ENCODE measurements at places on chromosomes 13 and 19.

DNA sequence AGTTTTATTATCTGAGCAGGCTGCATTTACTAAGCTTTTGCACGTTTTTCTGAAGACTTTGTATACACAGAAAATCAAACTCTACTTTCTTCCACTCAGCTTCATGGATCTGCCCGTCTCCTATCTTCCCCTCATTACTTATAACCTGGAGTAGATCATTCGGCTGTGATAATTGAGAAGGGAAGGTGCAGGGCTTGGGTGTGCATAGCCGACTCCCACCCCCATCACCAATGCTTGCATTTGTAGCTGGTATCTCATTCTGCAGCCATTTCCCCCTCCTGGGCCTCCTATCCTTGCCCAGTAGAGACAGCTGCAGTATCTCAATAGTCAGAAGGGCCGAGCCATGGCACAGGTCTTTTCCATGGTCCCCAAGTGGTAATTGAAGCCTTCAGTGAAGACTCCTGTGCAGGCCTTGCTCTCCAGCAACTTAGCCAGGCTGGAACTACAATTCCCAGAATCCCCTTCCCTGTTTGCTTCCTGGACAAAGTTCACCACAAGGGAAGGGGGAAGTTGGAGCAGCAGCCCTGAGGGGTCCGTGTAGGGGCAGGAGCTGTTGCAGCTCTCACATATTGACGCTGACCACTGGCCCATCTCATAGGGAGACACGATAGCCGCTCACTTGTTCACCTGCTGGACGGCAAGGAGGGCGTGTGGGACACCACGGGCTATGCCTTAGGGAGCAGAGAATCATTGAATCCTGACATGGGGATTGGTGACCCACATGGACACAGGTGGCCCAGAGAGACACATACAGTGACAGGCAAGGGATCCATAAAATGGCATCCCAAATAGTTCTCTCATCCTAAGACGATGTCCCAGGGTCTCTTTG is 2.1 kb upstream of the SIGLEC8 start:
- no peak for DNase-seq

- DNase-seq = no peak
These were observed 11.3 kb downstream of the CEACAM21 start for GRCh38 chr19:41587101-41587837.

DNA sequence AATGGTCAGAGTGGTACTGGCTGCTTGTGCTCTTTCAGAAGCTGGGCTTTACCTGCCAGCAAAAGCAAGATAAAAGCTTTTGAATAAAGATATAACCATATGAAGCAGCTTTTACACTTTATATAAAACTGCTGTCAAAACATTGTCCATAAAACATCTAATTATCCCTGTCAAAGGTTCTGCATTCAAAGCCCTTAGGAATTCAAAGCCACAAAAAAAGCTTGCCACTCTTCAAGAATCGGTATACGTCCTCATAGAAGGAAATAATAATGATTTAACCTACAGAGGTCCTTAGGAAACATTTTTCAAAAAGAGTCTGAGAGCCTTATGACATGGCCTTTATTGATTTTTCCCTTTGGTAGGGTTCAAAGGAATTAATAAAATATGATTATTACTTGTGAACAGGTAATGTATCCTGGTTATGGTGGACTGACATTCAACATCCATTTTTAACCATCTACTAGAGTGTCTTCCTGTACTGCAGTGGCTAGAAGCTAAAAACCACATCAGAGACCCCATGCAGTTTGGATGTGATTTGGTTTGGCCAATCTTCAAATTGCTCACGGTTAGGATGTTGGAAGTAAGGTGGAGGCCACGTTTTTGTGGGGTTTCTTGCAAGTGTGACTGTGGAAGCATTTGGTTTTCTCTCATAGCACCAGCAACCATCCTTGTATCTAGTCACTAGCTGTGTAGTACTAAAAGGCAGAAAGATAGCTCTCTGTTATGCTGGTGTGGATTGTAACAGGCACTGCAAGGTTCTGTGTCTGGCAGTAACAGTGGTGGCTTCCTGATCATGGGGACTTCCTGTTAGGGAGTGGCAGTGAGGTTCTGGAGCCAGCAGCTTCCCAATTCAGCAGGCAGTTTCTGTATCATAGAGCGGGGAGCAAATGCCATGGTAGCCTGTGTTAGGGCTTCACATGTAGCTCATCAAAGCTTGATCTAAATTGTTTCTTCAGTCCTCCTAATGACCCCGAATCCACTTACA is 441.5 kb downstream of the DIAPH3 start:
- DNase-seq = no peak

- DNase-seq = no peak
These were observed 30.7 kb upstream of the WDFY2 start for GRCh38 chr13:51553531-51553930.

DNA sequence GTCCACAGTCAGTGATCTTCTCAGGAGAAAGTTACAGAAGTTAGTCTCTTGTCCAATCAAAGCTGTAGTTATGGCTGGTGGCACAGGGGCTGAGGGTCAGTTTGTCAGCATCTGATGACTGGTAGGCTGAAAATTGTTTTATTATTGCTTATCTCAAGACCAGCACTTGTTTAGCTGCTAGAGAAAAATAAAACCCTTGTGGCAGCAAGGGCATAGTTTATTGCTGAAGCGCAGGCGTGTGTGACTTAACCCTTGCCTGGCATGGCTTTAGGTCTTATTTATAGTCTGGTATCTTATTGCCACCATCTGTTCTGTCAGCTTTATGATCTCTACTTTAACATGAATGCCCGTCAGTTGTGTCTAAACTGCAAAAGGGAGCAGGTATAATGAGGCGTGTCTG is 154.7 kb downstream of the USP12 start:
- no peak for DNase-seq

GRCh38 chr13:44904967-44905366 is 84.3 kb downstream of the NUFIP1 start:
- DNase-seq = no peak

DNA sequence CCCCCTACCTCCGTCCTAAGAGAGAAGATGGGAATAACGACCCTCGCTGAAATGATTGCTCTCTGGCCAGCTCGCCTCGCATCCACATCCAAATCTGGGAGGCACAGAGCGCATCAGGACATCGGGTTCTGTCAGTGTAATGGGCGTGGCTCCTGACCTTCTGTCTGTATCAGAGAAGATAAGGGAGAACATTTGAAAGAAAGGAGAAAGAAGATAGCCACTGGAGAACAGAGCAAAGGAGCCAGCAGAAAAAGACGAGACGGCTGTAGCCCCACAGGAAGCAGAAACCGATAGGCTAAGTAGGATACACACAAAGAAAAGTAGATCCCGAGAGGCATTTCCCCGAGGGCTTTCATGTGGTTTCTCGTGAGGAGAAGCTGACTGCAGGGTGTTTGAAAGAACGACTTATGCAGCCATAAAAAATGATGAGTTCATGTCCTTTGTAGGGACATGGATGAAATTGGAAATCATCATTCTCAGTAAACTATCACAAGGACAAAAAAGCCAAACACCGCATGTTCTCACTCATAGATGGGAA is 14.0 kb upstream of the GJB2 start:
- no peak for DNase-seq

GRCh38 chr19:33424181-33424580 is 50.7 kb downstream of the CEBPG start:
- DNase-seq = no peak

- DNase-seq = no peak
These were observed 7.3 kb downstream of the NWD1 start for GRCh38 chr19:16726916-16727315.

- no peak for DNase-seq
These were observed 14.1 kb upstream of the CCNA1 start for GRCh38 chr13:36418022-36418805.

GRCh38 chr13:24107955-24108614 is 52.4 kb upstream of the SPATA13 start:
- no peak for DNase-seq

GRCh38 chr13:32045982-32046785 is 14.6 kb downstream of the FRY start:
- no peak for DNase-seq

DNA sequence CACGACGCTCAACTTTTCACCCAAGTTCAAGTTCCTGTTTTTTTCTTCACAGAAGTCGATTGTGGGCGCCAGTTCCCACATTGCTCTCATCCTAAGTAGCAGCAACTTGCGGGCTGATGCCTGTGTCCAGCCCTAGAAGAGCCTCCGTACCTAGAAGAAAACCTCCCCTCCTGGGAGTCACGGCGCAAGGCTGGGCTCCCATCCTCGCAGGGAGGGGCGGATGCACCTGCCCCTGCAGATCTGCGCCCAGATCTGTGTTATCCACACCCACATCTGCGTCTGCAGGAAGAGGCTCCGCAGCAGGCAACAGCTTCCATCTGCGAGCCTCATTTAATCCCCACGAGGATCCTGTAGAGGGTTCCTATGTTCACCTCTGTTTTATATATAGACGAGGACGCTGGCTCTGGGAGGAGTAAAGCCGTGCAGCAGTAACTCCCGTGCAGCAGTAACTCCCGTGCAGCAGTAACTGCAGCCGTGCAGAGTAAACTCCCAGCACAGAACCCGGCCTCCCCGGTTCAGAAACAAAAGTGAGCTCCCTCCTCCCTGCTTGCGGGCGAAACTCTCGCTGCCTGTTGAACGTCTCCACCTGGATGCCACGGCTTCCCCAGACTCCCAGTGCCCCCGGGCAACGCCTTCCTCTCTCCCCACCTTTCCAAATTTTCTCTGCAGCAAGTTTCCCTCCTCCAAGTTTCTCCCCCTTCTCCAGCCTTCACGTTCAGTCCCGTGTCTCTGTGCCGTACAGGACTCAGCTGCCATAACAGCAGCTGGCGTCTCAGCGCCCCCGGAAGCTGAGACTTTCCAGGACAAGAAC is 23.5 kb upstream of the LAIR1 start:
- DNase-seq = peak; percentile 21

DNA sequence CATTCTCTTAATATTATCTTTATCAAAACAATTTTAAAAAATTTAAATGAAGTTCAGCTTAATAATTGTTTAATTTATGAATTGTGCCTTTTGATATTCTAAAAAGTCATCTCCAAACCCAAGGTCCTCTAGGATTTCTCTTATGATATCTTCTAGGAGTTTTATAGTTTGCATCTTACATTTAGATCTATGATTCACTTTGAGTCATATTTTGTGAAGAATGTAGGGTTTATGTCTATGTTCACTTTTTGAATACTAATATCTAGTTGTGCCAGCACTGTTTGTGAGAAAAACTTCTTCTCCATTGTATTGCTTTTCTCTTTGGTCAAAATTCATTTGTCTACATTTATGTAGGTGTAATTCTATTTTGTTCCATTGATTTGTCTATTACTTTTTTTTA is 1068.4 kb upstream of the SPRY2 start:
- DNase-seq = no peak

DNA sequence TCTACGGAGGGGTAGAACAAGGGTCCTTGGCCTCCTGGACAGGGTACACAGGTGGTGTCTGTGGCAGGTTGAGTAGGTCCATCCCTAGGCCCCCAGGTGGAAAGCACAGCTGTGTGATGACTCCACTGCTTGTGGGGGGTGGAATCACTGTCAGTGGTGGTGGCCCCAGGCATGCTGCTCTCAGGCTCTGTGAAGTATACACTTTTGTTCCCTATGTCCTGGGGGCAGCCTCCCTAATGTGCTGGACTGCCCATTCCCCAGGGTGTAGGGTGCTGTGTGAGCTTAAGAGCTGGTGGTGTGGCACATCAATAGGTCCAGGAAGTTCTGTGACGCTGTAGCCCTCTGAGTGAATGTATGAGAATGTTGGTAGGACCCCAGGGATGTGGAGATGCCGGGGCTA is 197.2 kb upstream of the SLC10A2 start:
- no peak for DNase-seq

GRCh38 chr19:1856698-1857603 is 6.4 kb downstream of the KLF16 start:
- no peak for DNase-seq

DNA sequence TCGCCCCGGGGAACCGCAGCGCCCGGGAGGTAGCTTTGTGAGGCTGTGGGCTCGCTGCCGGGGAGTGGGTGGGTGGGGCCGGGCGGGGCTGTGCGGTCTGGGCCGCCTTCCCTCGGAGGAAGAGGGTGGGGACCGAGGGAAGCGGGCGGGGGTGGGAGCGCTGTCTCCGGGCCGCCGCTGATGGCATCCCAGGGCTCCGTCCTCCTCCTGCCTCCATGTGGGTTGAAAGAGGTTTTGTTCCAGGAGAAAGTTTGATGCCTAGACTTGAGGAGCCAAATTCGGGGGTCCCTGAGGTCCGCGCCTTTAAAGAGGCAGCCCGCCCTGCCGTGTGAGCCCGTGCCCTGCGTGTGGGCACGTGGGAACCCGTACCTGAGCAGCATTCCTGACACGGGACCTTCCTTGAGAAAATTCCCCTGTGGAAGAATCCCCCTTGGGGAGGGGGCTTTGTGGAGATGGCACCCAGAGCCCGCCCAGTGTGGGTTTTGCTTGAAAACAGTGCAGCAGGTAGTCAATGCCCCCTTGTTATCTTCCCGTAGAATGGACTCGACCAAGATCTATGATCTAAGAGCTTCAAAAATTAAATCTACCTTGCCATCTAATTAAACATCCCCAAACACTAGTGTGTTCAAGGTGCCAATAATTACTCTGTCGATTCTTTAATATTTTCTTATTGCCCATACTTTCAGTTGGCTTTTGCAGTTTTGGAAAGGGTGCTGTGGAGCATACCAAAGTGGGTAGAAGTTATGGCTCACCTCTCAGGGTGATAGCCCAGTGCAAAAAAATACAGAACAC is 107.8 kb downstream of the RXFP2 start:
- DNase-seq = no peak

DNA sequence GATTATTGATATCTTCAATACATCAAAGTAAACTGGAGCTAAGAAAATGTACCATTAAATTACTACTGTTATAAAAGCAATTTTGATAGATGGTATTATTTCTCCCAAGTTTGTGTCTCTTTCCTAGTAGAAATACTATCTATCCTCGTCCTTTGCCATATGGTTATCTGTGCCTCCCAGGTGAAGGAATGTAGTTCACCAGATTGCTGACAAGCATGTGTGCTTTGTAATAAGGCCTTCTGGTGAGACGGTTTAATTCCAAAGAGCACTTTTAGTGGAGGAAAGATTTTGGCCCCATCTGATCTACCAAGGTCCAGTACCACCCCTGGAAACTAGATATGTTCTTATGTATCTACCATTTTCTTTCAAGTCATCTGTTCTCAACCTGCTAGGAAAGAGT is 243.6 kb downstream of the DLEU7 start:
- no peak for DNase-seq

- no peak for DNase-seq
These were observed 222.9 kb downstream of the GGACT start for GRCh38 chr13:100365680-100366079.

- no peak for DNase-seq
These were observed 38.7 kb downstream of the CCNE1 start for GRCh38 chr19:29850482-29850881.

- peak; percentile 63 for DNase-seq
These were observed 21.7 kb downstream of the CEACAM21 start for GRCh38 chr19:41597600-41598041.

- no peak for DNase-seq
These were observed 1.4 kb downstream of the DCUN1D2 start for GRCh38 chr13:113489171-113489548.

GRCh38 chr13:27043013-27043412 is 128.6 kb downstream of the USP12 start:
- no peak for DNase-seq

- DNase-seq = no peak
These were observed 16.1 kb upstream of the RASA3 start for GRCh38 chr13:114148521-114148855.
